ENCODE measurements at places on chromosomes 12 and 14. TPM values are rescaled to one million over a fixed set of nuclear protein-coding genes. Genes with fewer than 3 reads are reported as not detected.

NT5DC3 gene
- 34.6 TPM for total RNA-seq

CBLN3 gene
- total RNA-seq, result 0.24 TPM

PSME1 gene
- total RNA-seq, result 105 TPM

KLRD1 gene
- total RNA-seq, result not detected

IAPP gene
- total RNA-seq, result not detected

TCL1A gene
- total RNA-seq, result not detected

WASHC4 gene
- total RNA-seq, result 80.8 TPM

PIANP gene
- total RNA-seq, result not detected

HOXC10 gene
- total RNA-seq, result 0.53 TPM

- no peak for DNase-seq
These were observed 64.2 kb downstream of the LGR5 start for GRCh38 chr12:71503579-71504391.

- no peak for DNase-seq
These were observed 19.1 kb downstream of the BBS10 start for GRCh38 chr12:76329159-76329558.

DNA sequence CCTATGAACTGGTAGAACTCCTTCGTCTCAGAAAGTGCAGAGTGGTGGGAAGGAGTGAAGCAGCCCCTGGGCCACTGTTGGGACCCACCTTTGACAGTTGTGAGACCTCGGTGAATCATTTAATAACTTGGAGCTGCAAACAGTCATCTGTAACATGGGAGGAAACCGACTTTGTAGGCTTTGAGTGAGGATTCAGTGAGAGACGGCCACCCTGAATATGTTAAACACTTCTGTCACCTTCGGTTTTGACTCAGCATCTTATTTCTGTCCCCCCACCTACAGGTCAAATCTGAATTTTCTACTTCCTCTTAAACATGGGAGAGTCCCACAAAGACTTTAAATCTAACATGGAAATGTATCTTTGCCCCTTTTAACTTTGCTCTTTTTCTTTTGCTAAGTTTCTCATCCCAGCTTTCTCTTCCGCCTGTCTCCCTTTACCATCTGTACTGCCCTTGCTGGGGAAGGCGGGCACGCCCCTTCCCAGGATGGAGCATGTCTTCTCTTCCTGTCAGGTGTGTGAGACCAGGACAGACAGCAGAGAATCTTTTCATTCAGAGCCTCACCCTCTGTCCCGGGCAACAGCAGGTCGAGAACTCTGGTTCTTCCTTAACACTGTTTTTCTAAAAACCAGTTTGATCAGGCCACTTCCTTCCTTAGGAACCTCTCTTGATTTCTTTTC is 37.1 kb downstream of the ZC3H14 start:
- DNase-seq, result no peak

DNA sequence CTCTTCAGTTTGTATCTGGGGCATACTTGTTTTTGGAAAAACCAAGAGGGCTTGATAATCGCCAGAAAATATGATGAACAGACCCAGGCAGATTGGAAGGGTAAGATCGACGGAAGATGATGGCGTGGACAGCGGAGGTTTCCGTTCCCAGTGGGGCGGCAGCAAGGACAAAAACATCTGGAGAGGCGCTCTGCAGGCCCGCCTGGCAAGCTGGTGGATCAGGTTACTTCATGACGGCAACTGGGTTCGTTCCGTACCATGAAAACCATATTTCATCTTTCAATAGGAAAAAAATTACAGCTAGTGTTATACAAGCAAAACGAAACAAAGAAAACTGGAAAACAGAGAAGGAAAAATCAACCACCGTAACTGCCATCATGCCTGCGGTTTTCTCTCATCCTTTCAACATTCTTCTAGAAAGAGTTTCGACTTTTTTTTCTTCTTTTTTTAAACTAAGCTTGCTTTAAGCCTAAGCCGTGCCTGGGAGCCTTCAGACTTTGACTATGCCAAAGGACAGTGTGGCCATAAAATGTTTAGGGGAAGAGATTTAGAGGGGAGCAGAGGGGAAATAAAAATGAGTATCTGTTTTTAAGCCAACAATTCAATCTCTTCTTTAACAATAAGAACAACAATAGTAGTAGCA is 210.5 kb downstream of the FOXN3 start:
- DNase-seq, result no peak

DNA sequence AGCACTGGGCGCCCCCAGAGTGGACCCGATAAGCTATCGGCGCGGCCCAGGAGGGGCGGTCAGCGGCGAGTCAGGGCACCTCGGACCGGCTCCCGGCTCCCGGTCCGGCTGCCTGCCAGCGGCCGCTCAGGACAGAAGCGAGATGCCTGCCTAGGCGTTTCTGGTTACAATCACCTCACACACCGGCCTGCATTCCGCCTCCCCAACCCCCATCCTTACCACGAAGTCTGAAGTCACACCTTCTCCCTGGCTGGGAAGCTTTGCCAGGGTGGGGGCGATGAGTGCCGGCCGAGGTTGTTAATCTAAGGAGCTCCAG is 42.6 kb upstream of the TBX5 start:
- no peak for DNase-seq

- no peak for DNase-seq
These were observed 494.3 kb downstream of the CCER1 start for GRCh38 chr12:90460681-90461080.

DNA sequence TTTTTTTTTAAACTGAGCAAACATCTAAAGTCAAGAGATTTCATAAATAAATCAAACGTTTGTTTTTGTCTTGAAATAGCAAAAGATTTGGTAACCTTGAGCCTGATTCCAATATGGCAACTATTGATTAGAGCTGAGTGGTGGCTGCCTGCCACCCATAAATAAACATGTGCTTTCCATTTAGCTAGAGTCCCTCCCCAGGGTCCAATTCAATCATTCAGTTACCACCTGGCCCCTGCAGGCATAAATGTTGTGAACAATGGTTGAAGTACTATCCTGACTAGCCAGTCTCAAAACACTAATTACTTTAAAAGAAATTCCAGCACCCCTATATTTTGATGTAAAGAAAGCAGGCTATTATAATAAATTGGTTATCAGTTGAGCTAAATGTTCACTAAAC is 129.7 kb upstream of the GRIP1 start:
- DNase-seq, result no peak

DNA sequence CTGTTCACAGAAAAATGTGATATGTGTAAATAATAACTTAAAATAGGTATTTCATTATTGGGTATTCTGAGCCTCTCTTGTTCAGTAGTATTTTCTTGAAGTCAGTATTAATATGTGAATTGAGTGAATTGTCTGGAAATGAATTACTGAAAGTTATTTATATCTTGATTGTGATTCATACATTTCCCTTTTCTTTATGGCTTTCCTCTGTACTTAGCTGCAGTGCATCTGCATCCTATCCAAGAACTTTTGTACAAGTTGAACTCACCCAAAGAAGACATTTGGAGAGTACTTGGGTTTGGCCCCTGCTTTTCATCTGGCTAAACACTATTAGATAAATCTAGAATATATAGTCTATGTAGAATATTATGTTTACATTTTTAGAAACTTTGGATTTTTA is 326.0 kb downstream of the RAD51B start:
- no peak for DNase-seq

- DNase-seq, result no peak
These were observed 56.4 kb downstream of the IFT81 start for GRCh38 chr12:110180591-110181005.

DNA sequence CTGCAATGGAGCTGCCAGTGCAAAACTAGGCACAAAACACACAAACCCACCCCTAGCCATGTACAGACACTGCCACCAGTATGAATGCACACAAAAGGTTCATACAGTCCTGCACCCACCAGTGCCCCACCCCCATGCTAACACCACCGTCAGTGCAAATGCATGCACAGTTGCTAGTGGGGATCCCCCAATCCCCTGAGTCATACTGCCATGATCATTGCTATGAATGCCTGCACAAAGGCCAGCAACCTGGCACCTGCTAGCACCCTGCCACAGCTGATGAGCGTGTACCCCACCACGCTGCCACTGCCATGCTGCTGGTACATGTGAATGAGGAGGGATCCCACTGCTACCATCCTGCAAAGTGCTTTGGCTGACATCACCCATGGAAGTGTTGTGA is 23.9 kb downstream of the PZP start:
- DNase-seq, result no peak

DNA sequence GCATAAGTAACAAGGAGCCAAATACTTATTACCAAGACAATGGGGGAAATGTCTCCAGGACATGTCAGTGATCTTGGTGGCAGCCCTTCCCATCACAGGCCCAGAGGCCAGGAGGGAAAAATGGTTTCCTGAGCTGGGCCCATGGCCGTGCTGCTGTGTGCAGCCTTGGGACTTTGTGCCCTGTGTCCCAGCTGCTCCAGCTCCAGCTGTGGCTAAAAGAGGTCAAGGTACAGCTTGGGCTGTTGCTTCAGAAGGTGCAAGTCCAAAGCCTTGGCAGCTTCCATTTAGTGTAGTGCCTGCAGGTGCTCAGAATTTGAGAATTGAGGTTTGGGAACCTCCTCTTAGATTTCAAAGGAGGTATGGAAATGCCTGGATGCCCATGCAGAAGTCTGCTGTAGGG is 212.3 kb upstream of the DCN start:
- DNase-seq, result no peak

- no peak for DNase-seq
These were observed 7.4 kb upstream of the SYCP3 start for GRCh38 chr12:101746661-101747060.

- no peak for DNase-seq
These were observed 18.1 kb downstream of the CAMKK2 start for GRCh38 chr12:121278169-121279070.

Data from SK-MEL-5 (cell line).